ENCODE measurements at places on chromosomes 13 and 19.

GRCh38 chr19:40363069-40363468, 14.6 kb downstream of the PLD3 start:
- DNase-seq: no peak

- no peak for DNase-seq
Observed at GRCh38 chr13:40786568-40786996, 2.8 kb upstream of the SLC25A15 start.

DNA sequence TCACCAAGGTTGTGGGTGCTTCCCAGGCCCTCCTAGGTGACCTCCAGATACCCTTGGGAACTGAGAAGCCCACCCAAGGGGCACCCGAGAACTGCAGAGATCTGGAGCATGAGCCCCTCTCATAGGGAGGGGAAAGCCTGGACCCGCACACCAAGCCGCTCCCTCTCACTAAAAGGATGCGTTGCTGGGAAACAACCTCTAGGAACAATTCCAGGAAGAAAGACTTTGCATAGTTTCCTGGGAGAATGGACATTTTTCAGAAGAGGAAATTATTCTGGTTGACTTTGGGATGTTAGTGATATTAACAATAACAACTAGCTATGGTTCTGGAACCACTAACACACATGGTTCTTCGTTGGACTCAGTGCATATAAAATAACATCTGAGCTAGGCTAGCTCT, 64.6 kb downstream of the SLC7A1 start:
- DNase-seq: no peak

DNA sequence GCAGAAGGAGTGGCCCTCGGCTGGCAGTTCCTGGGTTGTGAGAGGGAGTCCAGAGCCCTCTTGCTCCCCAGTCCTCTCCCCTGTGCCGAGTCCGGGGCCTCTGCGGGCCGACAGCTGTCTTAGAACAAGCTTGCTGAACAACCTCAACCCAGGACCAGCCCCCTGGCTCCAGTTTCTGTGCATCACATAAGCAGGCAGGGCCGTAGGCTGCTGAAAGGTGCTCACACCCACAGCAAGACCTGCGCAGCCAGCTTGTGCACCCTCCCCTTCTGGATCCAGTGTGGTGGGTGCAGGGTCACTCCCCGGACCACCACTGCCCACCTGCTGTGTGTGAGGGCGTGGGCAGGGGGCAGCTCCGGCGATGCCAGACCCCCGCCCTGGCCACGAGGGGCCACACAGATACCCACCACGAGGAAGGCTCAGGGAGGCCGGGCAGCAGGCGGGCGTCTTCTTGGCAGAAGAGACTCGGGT, 25.2 kb upstream of the F7 start:
- no peak for DNase-seq

DNA sequence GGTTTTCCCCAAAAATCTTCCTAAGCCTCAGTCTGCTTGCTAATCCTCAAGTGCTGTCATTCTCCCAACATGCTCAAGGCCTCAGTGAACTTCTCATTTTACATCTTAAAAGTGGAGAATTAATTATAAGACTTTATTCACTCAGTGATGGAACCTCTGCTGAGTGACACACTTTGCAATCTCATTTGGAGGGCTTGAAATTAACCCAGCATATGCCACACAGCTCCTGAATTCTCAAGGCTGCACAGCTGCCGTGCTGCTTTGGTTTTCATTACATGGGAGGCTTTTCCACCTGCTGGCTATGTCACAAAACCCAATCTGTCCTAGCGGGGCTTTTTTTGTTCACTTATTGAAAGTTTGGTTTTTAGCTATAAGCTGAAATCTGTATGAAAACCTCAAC, 28.3 kb upstream of the SERPINE3 start:
- no peak for DNase-seq

- DNase-seq: no peak
Observed at GRCh38 chr13:80469853-80470381, 129.0 kb upstream of the SPRY2 start.

DNA sequence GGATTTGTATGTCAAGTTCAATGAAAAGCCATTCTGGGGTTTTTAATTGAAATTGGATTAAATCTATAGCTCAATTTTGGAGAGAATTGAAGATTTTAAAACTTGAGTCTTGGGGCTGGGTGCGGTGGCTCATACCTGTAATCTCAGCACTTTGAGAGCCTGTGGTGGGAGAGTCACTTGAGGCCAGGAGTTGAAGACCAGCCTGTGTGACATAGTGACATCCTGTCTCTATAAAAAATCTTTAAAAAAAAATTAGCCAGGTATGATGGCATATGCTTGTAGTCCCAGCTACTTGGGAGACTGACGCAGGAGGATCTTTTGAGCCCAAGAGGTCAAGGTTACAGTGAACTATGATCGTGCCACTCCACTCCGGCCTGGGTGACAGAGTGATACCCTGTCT, 41.2 kb downstream of the VAV1 start:
- DNase-seq: no peak

- no peak for DNase-seq
Observed at GRCh38 chr13:33494596-33495204, 209.1 kb upstream of the STARD13 start.

DNA sequence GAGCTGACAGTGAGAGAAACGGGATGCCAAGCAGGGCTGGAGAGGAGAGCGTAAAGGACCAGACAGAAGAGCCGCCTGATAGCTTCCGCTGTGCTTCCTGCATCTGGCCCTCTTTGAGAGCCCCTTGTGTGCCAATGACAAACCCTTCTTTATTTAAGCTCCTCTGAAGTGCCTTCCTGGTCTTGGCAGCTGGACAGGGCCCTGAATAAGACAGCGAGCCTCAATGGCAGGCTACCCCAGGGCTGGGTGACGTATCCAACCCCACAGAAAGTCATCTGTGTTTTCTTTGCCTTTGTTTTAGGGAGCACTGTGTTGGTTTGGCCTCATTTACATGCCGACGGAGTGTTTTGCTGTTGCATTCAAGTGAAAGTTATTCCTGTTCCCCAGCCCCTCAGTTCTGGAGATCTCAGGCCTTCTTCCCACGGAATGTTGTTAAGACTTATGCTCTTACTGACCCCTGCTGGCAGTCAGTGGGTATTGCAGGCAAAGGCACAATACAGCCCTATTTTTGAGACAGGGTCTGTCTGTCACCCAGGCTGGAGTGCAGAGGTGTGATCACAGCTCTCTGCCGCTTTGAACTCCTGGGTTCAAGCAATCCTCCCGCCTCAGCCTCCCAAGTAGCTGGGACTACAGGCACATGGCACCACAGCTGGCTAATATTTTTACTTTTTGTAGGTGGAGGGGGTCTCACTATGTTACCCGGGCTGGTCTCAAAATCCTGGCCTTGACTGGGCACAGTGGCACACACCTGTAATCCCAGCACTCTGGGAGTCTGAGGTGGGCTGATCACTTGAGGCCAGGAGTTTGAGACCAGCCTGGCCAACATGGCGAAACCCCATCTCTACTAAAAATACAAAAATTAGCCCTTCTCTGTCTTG, 16.8 kb downstream of the CCL25 start:
- DNase-seq: no peak

DNA sequence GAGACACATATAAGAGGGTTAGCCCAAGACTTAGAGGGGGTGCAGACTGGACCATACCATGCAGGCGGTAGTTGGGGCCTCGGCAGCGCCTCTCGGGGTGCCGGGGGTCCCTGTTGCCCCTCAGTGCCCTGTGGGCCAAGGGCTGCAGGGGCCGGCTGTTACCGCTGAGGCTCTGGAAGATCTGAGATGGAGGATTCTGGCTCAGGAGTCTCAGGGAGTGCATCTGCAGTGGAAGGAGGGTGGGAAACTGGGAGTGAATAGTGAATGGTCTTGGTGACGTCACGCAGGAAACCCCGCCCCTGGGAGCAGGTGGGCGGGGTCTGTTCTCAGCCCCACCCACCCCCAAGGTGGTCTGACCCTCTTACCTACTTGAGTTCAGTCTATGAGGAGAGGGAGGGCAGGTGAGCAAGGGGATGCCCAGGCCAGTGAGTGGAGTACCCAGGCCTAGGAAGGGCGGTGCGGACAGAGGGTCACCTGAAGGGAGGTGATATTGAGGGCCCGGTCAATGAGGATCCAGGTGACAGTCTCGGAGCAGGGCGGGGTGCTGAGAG, 1.7 kb upstream of the DBP start:
- no peak for DNase-seq

DNA sequence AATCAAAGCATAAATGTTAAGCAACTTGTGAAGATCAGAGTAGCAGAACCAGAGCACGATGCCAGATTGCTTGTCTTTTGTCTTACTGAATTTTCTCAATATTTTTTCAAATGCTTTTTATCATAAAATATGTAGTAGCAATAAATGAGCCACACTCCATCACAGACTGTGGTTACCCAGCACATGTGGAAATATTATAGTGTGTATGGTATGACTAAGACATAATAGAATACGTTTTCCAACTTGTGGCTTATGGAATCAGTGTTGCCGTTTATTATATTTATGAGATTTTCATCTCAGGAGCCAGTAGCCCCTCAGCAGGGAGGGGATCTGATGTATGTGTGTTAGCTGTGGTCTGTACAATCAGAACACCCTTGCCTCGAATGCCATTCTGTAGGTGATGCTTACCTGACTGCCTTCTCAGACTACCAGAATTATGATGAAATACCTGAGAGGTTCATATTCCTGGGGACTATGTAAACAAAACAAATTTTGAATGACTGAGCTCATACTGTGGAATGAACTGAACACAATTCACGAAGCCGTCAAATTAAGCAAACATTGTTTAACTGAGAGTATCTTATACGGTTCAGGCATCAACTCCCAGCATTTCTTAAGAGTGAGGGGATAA, 1.9 kb downstream of the SCEL start:
- DNase-seq: no peak

GRCh38 chr13:110392510-110393240, 85.6 kb downstream of the COL4A2 start:
- DNase-seq: no peak

GRCh38 chr13:99686944-99687411, 185.7 kb downstream of the TM9SF2 start:
- DNase-seq: no peak

- no peak for DNase-seq
Observed at GRCh38 chr13:61277088-61277487, 138.6 kb downstream of the PCDH20 start.

DNA sequence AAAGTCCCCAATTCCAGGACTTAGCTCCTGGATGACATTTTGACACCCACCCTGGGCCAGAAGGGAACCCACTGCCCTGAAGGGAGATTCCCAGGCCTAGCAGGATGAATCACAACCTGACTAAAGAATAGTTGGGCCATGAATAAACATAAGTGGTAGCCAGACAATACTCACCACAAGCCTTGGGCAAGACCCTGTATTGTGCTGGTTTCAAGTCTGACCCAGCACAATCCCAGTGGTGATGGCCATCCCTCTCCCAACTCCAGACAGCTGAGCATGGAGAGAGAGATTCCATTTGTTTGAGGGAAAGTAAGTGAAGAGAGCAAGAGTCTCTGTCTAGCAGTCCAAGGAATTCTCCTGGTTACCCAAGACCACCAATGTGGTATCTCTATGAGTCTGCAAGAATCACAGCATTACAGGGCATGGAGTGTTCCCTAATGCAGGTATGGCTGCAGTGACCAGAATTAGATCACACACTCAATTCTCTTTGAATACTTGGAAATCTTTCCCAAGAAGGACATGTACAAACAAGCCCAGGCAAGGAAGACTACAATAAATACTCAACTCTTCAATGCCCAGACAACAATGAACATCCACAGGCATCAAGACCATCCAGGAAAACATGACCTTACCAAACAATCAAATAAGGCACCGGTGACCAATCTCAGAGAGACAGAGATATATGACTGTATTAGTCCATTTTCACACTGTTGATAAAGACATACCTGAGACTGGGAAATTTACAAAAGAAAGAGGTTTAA, 158.0 kb downstream of the VWA8 start:
- no peak for DNase-seq

- no peak for DNase-seq
Observed at GRCh38 chr13:31869582-31869981, 130.3 kb downstream of the RXFP2 start.

DNA sequence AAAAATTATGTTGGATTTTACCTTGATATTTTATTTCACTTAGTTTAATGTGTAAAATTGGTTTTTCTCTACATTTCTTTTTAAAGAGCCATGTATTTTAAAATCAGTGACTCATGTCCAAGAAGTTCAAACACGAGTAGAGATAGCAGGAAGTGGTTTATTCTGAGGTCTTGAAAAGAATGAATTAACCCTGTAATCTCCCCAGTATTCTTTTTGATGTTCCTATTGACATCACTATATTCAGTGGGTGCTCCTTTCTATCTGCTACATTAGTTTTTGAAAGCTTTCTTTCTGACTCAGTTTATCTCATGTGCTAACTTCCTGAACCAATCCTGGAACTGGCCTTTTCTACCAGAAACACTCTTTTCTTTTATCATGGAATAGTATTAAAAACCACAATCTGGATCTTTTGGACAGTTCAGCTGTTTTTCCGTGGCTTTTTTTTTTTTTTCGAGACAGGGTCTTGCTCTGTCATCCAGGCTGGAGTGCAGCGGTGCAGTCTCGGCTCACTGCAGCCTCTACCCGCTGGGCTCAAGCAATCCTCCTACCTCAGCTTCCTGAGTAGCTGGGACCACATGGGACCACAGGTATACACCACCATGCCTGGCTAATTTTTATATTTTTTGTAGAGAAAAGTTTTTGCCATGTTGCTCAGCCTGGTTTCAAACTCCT, 114.9 kb downstream of the PCCA start:
- DNase-seq: no peak

DNA sequence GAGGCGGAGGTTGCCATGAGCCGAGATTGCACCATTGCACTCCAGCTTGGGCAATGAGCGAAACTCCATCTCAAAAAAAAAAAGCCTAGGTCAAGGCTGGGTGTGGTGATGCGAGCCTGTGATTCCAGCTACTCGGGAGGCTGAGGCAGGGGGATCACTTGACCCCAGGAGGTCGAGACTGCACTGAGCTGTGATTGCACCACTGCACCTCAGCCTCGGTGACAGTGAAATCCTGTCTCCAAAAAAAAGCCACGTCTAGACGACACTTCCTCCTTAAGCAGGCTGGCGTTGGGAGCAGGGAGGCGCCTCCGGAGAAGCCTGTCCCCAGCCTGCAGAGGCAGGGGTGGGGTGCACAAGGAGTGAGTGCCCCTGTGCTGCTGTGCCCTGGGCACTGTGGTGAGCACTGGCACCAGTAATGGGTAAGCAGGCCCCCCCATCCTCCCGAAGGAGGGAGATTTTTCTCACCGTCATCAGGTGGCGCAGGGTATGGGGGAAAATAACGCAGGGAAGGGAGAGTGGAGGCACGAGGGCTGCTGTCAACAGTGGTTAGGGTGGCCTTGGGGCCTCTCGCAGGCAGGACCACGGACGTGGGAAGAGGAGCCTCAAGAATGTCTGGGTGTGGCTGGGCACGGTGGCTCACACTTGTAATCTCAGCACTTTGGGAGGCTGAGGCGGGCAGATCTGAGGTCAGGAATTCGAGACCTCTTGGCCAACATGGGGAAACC, 706 bp downstream of the P2RY11 start:
- DNase-seq: no peak

- DNase-seq: no peak
Observed at GRCh38 chr13:57640607-57641006, 9.1 kb downstream of the PCDH17 start.
